Hair follicular keratinocyte (primary cell): ENCODE measurements at places on chromosomes 7 and 10. TPM values are rescaled to one million over a fixed set of nuclear protein-coding genes. Genes with fewer than 3 reads are reported as not detected.

BRAF gene
- 9.4 and 13.9 TPM in 2 replicates for total RNA-seq

INA gene
- total RNA-seq: under 0.01 and 0.08 TPM in 2 replicates

NXPH1 gene
- total RNA-seq: not detected in 2 replicates

TCTN3 gene
- total RNA-seq: 30.2 and 34.5 TPM in 2 replicates

MET gene
- 76.1 and 104 TPM in 2 replicates for total RNA-seq

PNLIP gene
- total RNA-seq: not detected in 2 replicates

ZPBP gene
- not detected in 2 replicates for total RNA-seq

ANKRD16 gene
- total RNA-seq: 6.2 and 8.3 TPM in 2 replicates

ZC3HAV1 gene
- 18.6 and 21.8 TPM in 2 replicates for total RNA-seq

LRRC61 gene
- total RNA-seq: 24.4 and 31.5 TPM in 2 replicates

DKK1 gene
- total RNA-seq: 47.6 and 70.8 TPM in 2 replicates

DGKI gene
- under 0.01 TPM in 1 of 2 replicates, not detected in the other for total RNA-seq

MSMB gene
- total RNA-seq: not detected in 2 replicates

HECTD2 gene
- 2.8 and 4.3 TPM in 2 replicates for total RNA-seq
